ENCODE measurements at places on chromosomes 4 and X.

DNA sequence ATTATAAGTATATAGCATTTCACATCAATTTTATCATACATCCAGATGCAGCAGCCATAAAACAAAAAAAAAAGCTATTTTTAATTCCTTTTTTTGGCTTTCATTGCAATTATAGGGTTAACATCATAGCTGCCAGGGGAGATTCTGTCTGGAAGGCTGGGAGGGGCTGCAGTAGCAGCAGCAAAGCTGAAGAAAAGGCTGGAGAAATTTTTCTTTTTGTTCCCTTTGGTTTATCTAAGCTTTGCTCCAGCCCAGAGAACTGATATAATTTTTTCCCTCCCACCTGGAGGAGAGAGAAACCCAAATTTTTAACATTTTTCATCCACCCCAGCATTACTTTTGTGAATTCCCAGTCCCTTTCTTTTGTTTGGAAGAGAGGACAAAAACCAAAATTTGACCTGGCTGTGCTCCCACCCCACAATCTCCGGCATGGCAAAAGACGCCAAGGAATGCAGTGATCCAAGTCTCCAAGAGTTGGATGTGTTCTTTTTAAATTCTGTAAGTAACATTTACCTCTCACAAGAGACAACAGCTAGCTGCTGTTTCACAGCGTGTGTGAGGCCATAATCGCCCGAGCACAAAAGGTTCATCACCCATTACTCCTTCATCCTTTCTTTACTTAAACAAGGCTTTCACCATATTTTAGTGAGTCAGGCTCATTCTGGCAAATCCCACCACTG lies 25.1 kb upstream of the FAM156A start:
- no peaks in the 10 kb centered on the region for H3K27me3 ChIP-seq
- H3K27ac ChIP-seq = no peak overlapping the region
- no peak for DNase-seq
- no peaks in the 10 kb centered on the region for H3K36me3 ChIP-seq

GRCh38 chrX:47223476-47224250 lies 5.2 kb downstream of the CDK16 start:
- H3K36me3 ChIP-seq = peaks cover 2% of the 10 kb centered on the region
- peaks cover 1% of the 10 kb centered on the region for H3K4me1 ChIP-seq
- no peak overlapping the region for H3K4me3 ChIP-seq
- no peaks in the 10 kb centered on the region for H3K27me3 ChIP-seq
- no peak overlapping the region for H3K27ac ChIP-seq

GRCh38 chr4:169314906-169315305 lies 44.1 kb upstream of the SH3RF1 start:
- no peak overlapping the region for H3K4me3 ChIP-seq
- H3K27me3 ChIP-seq = no peaks in the 10 kb centered on the region
- no peak overlapping the region for H3K27ac ChIP-seq
- H3K36me3 ChIP-seq = no peaks in the 10 kb centered on the region

- no peak overlapping the region for H3K4me3 ChIP-seq
- no peak overlapping the region for H3K27ac ChIP-seq
- no peaks in the 10 kb centered on the region for H3K27me3 ChIP-seq
These were observed 16.5 kb downstream of the ACSL4 start for GRCh38 chrX:109716431-109717028.

DNA sequence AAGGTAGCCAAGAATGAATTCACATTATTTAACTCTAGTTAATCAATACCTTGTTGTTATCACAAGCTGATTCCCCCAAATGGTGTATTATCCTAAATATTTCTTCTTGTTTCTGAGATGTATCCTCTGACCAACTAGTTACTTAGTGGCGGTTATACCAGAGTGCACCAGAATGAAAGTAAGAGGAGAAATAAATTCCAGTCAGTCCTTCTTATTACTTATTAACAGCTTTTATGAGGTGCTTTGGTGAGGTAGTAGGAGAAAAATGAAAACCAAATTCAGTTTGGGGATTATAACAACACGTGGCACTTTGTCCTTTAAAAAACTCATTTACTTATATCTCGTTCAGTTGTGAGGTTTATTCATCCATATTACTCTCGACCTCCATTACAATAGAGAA lies 101.9 kb downstream of the AMMECR1 start:
- H3K27me3 ChIP-seq = no peaks in the 10 kb centered on the region
- H3K4me1 ChIP-seq = no peaks in the 10 kb centered on the region
- no peak for DNase-seq
- no peak overlapping the region for H3K27ac ChIP-seq
- H3K36me3 ChIP-seq = no peaks in the 10 kb centered on the region

All from mesendoderm (in vitro differentiated cells).